ENCODE measurements at places on chromosomes 3 and 15.

DNA sequence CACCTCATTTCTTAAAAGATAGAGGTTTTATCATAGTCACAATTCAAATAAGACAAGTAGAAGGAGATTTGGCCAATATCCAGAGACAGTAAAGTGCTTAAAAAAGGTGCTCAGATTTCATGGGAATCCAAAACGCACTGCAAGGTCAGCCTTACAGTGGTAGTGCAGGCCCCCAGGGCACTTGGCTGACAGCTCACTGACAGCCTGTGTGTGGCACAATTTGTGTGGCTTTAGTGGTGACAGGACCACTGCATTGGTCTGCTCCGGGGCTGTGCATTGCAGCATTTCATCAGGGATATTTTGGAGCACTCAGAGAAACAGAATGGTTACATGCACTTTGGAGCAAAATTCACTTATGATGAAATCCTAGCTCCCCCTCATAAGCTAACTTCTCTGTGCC lies 544.3 kb downstream of the NTRK3 start:
- no peak for DNase-seq

- DNase-seq = no peak
These were observed 201.9 kb downstream of the TNIK start for GRCh38 chr3:171258316-171258715.

DNA sequence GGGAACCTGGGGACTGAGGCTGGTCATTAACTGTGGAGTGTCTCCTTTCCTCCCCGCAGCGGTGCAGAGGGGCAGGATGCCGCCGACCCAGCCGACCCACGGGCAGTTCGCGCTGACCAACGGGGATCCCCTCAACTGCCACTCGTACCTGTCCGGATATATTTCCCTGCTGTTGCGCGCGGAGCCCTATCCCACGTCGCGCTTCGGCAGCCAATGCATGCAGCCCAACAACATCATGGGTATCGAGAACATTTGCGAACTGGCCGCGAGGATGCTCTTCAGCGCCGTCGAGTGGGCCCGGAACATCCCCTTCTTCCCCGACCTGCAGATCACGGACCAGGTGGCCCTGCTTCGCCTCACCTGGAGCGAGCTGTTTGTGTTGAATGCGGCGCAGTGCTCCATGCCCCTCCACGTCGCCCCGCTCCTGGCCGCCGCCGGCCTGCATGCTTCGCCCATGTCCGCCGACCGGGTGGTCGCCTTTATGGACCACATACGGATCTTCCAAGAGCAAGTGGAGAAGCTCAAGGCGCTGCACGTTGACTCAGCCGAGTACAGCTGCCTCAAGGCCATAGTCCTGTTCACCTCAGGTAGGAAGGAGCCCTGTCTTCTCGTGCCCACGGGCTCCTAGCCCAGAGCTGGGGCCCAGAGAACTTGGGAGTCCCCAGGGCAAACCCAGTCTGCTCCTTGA lies 3.7 kb downstream of the NR2F2 start:
- DNase-seq = peak; percentile 55

- DNase-seq = no peak
These were observed 7.7 kb upstream of the MAP1A start for GRCh38 chr15:43509660-43510199.

DNA sequence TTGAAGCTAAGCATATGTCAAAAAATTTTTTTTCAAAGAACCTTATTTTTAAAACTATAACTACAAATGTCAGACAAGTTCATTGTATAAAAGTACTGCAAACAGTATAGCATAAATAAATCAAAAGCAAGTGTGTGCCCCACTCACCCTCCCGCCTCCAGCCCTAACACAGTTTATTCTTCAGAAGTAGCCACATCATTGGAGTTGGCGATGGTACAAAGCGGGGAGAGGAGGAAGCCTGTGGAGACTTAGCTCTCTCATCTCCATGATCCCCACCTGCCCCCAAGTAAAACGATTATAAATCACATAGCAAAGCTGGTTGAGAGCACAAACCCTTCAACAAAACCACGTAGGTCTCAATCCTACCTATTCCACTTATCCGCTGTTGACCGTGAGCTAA lies 33.6 kb downstream of the FOXP1 start:
- no peak for DNase-seq

GRCh38 chr15:67253101-67253500 lies 1.4 kb downstream of the AAGAB start:
- no peak for DNase-seq

DNA sequence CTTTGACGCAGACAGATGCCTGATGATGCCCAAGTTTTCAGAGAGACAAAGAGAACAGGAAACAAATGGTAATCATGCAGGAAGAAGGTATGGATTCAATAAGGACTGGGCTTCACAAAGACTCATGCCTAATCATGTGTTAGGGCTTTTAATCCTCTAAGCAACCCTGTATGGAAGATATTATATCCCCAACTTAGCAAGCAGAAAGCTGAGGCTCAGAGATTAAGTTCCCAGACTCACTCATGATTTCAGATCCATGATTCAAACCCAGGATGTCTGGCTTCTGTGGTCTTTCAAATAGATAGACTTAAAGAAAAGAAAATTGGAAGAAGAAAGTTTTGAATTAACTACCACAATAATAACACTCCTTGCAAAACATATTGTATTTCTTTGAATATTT lies 4.1 kb upstream of the CLASP2 start:
- no peak for DNase-seq

DNA sequence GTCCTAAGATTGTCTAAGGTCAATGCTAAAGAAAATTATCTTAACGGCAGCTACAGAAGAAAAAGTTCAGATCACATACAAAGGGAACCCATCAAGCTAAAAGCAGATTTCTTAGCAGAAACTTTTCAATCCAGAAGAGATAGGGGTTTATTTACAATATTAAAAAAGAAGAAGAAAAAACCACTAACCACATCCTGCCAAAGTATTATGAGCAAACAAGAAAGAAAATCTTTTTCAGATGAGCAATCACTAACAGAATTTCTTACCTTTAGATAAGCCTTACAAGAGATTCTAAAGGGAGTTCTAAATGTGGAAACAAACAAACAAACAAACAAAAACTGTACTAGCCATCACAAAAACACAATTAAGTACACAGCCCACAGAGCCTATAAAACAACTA lies 1015.8 kb upstream of the EPHA6 start:
- DNase-seq = no peak

DNA sequence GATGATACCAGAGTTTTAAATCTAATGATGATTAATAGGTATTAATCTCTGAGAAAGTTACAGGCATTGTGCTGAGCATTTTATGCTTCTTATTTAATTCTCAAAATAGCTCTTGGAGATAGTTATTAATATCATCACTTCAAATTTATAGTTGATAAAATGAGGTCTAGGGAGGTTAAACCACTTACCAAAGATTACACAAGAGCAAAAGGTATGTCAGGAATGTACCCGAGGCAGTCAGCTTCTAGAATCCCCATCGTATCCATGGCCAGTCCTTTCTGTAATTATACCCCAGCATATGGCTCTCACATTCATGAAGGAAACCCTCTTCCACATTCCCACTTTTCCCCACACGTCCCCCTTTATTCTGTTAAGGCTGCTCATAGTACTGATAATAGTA lies 421.3 kb downstream of the PYDC2 start:
- no peak for DNase-seq

- no peak for DNase-seq
These were observed 17.4 kb upstream of the KLHL6 start for GRCh38 chr3:183572935-183573334.

GRCh38 chr3:98972155-98972554 lies 70.7 kb upstream of the DCBLD2 start:
- DNase-seq = peak; percentile 25

- DNase-seq = peak; percentile 65
These were observed 203.7 kb downstream of the SLC9A9 start for GRCh38 chr3:143644370-143645089.

DNA sequence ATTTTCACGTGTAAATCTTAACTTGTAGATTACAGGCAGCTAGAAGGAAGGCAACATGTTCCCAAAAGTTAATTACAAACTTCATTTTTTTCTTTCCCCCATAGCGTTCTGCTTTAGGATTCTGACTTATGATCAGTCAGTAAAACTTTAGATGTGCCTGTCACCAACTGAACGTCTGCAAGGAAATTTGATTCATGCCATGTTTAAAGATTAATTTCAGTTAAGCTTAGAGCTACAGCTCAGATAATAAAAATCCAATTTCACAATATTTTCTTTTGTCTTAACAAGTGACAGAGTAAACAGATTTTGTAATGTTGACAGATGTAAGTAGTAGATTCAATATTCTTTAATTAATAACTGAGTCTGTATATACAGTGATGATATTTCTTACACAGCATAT lies 253.1 kb downstream of the NFKBIZ start:
- DNase-seq = no peak

- no peak for DNase-seq
These were observed 17.7 kb downstream of the PPM1L start for GRCh38 chr3:160773722-160774121.

GRCh38 chr3:150467381-150467780 lies 59.3 kb downstream of the TSC22D2 start:
- no peak for DNase-seq

- DNase-seq = no peak
These were observed 137.9 kb upstream of the COL8A1 start for GRCh38 chr3:99500485-99500884.

- DNase-seq = peak; percentile 36
These were observed 177.2 kb downstream of the POLR2M start for GRCh38 chr15:57883701-57884100.

- DNase-seq = no peak
These were observed 33.3 kb downstream of the ZNF609 start for GRCh38 chr15:64493641-64494040.

DNA sequence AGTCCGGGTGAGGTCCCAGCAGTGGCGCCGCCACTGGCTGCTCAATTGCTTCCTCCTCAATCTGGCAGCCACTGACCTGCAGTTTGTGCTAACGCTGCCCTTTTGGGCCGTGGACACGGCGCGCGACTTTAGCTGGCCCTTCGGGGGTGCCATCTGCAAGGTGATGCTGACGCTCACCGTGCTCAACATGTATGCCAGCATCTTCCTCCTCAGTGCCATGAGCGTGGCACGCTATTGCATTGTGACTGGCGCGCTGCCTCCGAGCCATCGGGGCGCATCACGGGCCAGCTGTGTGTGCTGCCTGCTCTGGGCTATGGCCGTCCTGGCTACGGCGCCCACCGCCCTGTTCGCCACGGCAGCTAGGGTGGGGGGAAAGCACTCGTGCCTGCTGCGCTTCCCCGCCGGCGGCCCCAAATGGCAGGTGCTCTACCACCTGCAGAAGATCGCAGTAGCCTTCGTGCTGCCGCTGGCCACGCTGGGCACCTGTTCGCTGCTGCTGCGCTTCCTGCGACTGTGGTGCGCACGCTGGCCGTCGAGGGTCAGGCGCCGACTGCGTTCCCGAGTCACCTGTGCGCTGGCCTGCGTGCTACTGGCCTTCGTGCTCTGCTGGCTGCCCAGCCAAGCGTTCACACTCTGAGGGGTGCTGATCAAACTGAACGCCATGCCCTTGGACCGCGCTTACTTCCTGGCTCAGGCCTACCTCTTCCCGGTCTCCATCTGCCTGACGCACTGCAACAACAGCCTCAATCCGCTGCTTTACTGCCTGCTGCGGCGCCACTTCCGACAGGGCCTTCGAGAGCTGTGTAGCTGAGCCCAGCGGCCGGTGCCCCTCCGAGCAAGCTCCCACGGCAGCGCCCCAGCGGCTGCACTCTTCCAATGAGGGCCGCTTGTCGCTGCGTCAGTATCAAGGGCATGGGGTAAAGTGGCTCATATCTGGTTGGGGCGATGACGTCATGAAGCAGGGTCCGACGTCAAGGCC lies 20.3 kb upstream of the ADAMTS7 start:
- DNase-seq = no peak

- DNase-seq = no peak
These were observed 18.6 kb downstream of the WDR76 start for GRCh38 chr15:43845421-43845820.

- DNase-seq = no peak
These were observed 63.0 kb downstream of the SLTM start for GRCh38 chr15:58870451-58870850.

- no peak for DNase-seq
These were observed 414.2 kb downstream of the AGBL1 start for GRCh38 chr15:86493884-86494283.

DNA sequence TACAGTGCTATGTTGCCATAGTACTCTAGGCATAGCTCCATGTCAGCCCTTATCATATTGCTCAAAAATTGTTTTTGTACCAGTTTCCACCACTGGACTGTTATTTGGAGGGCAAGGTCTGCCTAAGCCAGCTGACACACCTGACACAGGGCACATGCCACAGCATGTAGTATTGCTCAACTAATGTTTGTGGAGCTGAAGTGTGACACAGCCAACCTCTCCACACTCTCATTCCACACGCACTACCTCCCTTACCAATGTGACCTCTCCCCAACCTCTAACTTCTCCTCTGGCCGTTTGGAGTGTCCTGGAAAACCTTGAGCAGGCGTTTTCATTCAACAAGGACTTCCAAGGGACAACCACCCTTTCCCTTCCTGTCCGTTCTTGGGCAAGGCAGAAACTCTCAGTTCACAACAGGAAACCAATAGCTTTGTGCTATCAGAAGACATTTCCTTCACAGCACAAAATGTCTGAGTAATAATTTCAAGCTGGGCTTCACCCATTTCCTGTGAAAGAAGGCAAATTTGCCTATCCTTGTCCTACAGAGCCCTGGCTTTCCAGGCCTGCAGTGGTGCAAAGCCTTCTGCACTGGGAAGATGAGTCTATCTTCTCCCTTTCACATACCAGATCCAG lies 38.4 kb downstream of the TLNRD1 start:
- no peak for DNase-seq

- DNase-seq = no peak
These were observed 33.6 kb downstream of the PLSCR4 start for GRCh38 chr3:146217324-146217723.

DNA sequence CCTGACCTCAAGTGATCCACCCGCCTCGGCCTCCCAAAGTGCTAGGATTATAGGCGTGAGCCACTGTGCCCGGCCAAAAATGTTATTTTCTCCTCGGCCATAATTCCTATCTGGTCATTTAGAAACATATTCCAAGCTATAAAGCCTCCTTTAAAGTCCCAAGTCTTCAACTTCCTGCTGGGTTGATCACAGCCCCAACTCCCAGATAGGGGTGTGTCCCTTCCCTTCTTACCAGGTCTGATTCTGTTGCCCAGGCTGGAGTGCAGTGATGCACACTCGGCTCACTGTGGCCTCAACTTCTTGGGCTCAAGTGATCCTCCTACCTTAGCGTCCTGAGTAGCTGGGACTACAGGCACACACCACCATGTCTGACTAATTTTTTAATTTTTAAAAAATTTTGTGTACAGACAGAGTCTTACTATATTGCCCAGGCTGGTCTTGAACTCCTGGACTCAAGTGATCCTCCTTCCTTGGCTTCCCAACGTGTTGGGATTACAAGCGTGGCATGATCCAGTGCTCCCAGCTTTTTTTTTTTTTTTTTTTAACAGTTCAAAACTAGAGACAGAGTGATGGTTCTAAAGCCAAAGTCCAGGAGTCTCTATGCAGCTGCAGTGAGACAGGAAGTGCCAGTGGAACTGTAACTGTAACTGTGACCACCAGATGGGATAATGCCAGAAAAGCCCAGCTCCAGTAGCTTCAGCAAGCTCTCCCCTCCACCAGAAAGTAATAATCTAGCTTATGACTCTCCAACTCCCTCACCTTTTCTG lies 8.2 kb upstream of the PRKAR2A start:
- no peak for DNase-seq
